Left hindlimb (tissue), 1 donor: ENCODE measurements at places on chromosomes 5 and 9.

- no peak for DNase-seq
Measured at GRCh38 chr5:10457682-10458574, 16.2 kb downstream of the ROPN1L start.

DNA sequence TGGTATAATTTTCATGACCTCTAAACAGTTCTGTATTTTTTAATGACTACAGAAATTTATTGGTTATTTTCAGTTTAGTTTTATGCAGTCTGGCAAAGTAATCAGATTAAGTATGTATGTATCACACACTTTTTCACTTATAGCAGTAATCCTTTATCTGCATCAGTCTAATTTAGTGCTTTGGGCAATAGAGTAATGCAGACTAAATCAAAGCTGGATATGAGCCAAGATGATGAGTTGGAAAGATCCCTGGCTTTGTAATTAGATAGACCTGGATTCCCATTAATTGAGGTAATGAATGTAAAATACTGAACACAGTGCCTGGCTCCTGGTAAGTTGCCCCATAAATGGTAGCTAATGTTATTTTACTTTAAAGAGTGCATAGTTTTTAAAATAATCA lies 215.4 kb upstream of the TLX3 start:
- no peak for DNase-seq

- no peak for DNase-seq
Measured at GRCh38 chr9:89632192-89632733, 27.5 kb downstream of the GADD45G start.

- DNase-seq = no peak
Measured at GRCh38 chr5:136141561-136141960, 8.9 kb downstream of the SMAD5 start.

DNA sequence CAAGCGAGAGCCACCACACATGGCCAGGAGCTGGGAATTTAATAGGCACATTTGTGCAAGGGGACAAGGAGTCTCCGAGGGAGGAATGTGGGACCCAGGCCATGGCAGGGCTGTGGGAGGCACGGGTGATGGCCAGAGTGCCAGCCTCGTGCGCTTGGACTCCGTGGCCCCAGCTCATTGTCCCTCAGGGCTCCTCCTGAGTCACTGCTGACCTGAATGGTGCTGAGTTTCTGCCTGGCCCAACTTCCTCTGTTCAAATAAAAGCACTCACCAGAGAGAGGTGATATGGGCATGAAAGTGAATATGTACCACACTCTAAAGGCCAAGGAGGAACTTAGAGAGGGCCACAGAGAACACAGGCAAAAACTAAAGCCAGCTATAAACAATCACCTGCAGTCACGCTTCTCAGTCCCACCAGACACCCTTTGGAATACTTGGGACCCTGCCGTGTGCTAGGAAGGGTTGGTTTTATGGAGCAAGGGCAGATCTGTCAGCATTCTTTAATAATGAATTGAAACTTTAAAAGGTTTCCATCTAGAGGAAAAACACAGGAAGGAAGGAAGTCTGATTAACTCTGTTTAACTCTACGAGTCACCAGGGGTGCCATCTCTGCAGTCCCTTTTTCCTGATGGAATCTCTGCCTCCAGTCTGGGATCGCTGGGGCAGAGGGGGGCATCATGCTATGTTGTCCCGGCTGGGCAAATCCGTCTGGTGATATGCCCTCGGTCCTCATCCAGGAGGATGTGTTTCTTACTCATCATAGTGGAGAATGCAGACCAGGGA lies 25.1 kb upstream of the UBE2QL1 start:
- no peak for DNase-seq

GRCh38 chr5:77844623-77845323 lies 68.6 kb upstream of the TBCA start:
- peak; percentile 40 for DNase-seq

DNA sequence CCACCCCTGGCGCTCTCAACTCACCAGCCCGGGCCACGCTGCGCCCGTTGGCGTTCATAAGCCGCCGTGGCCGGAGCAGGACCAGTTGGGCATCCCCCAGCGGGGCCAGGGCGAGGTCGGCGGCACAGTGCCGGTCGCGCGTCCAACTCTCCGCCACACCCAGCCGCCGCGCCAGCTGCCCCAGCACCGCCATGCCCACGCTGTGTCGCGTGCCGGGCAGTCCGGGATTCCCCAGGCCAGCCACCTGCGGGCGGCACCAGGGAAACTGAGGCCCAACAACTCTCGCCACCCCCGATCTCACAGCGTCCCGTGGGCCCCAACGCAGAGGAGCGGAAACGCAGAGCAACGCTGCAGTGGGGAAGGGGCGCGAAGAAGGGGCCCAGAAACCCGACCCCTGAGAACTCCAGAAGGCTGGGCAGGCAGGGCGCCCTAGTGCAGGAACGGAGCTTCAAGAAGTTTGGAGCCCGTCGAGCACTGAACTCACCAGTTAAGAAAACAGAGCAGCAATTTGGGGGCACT lies 453 bp downstream of the PTRH1 start:
- no peak for DNase-seq

GRCh38 chr5:24649531-24649930 lies 4.8 kb upstream of the CDH10 start:
- DNase-seq = no peak

DNA sequence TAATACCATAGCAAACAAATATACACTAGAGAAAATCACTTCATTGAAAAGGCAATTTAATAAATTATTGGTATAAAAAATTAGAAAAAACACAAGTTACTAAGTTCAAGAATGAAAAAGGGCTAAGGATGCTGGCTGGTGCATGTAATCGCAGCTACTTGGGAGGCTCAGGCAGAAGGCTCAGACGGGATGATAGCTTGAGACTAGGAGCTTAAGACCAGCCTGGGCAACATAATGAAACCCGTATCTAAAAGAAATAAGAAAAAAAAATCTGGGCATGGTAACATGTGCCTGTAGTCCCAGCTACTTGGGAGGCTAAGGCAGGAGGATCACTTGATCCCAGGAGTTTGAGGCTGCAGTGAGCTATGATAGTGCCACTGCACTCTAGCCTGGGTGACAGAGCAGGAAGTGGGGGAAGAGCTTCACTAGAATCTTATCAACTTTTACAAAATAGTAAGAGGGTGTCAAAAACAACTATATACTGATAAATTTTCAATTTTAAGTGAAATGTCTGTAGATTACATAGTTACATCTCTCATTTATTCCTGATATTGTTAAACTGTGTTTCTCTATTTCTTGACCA lies 42.2 kb upstream of the PPP2CA start:
- no peak for DNase-seq

- no peak for DNase-seq
Measured at GRCh38 chr5:56415356-56415765, 182.2 kb upstream of the ANKRD55 start.

GRCh38 chr9:23824830-23825591 lies 1.0 kb downstream of the ELAVL2 start:
- peak; percentile 65 for DNase-seq

DNA sequence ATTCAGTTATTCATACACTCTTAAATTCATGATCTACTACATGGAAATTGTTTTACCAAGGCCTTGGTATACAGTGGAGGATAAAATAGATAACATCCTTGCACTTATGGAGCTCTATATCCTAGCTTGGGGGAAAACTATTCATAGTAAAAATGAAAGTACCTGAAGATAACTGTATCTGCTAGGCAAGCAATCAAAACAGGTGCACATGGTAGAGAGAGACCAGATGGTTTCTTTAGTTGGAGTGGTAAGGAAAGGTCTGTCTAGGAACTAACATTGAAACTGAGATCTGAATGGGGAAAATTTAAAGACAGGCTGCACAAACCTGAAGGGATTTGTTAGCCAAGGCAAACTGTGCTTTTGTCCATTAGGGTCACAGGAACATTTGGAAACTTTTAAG lies 11.1 kb upstream of the SLCO4C1 start:
- DNase-seq = no peak

GRCh38 chr9:121285835-121286687 lies 18.1 kb downstream of the GSN start:
- DNase-seq = peak; percentile 66

- DNase-seq = no peak
Measured at GRCh38 chr9:137198051-137198901, 2.3 kb downstream of the TPRN start.

- DNase-seq = no peak
Measured at GRCh38 chr5:146009020-146009419, 72.6 kb downstream of the SH3RF2 start.

DNA sequence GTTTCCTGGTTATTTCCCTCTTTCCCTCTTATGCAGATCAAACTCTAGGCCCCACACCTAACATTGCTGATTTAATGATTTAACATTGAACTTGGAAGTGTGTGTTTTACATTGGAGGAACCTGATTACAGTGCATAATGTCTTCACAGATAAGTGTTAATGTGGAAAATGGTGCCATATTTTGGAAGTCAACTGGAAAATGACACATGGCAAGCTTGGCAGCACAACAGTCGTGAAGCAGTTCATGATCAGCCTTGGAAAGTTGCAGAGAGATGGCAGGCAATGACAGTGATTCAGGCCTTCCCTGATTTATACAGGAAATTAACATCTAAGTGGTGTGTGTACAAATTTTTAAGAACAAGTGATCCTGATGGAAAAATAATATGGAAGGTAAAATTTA lies 80.0 kb upstream of the CTNND2 start:
- DNase-seq = no peak

DNA sequence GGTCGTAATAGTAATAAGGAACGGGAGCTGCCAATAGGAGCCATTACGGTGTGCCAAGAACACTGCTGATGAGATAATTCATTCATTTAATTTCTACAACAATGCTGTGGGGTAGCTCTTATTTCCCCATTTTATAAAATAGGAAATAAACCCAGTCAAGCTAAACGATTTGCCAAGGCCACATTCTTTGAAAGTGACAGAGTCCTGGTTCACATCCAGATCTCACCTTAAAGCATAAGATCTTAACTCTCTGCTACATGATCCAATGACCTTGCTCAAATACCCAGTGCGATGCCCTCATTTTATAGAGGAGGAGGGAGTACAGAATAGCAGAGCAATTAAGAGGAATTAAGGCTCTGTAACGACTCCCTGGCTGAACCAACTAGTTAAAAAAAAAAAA lies 5.0 kb downstream of the PDE6A start:
- DNase-seq = no peak

GRCh38 chr9:34124926-34125325 lies 1.6 kb downstream of the DCAF12 start:
- no peak for DNase-seq

GRCh38 chr5:142834504-142834903 lies 64.3 kb downstream of the ARHGAP26 start:
- no peak for DNase-seq

GRCh38 chr5:149442563-149443182 lies 63.6 kb upstream of the IL17B start:
- DNase-seq = peak; percentile 81

DNA sequence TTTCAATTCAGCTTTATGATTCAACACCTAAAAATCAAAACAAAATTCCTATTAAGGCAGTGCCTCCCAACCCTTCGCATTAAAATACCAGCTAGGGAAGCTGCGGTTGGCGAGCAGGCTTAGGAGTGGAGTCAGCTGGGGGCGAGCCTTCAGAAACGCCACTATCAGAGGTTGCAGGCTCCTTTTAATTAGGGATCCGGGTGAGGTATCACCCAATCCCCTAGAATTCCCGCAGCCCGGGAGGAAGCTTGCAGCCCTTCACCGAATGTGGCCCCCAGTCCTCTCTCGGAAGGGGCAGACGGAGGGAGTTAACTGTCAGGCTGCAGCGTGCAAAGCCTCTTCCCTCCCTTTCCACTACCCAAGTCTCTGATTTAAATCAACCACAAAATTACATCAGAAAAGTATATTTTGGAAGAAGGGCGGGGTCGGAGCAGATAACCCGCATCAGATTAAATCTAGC lies 1.7 kb downstream of the STC2 start:
- DNase-seq = no peak

DNA sequence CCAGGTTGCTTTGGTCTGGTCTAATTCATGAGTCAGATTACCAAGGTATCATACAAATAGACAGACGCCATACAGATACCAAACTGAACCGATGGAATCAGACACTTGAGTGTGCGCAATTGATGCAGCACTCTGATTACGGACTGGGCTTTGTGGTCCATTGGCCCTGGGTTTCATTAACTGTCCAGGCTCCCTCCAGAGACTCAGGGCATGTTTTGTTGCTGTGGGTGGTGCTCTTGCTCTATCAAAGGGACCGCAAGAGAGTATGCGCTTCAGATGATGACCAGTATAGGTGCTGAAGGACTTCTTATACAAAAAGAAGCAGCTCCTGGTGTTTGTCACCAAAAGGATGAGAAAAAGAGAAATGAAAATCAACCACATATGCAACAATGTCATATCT lies 36.9 kb upstream of the ANKRD55 start:
- no peak for DNase-seq

- no peak for DNase-seq
Measured at GRCh38 chr5:142292808-142293207, 32.0 kb downstream of the SPRY4 start.

DNA sequence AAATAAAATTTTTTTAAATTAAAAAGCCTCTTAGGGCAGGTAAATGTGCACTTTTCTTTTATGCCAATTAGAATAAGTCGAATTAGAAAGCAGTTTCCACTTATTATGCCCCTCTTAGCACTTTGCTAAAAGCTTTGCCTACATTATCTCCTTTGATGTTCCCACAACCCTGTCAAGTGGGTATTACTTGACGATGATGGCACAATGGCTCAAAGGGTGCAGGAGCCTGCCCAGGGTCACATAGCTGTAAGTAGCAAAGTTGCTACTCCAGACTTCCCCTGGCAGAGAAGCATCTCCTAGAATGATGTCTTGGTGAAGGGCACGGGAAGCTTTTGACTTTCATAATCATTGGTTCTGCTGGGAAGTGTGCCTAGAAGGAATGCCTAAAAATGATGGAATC lies 18.4 kb upstream of the IQGAP2 start:
- no peak for DNase-seq

DNA sequence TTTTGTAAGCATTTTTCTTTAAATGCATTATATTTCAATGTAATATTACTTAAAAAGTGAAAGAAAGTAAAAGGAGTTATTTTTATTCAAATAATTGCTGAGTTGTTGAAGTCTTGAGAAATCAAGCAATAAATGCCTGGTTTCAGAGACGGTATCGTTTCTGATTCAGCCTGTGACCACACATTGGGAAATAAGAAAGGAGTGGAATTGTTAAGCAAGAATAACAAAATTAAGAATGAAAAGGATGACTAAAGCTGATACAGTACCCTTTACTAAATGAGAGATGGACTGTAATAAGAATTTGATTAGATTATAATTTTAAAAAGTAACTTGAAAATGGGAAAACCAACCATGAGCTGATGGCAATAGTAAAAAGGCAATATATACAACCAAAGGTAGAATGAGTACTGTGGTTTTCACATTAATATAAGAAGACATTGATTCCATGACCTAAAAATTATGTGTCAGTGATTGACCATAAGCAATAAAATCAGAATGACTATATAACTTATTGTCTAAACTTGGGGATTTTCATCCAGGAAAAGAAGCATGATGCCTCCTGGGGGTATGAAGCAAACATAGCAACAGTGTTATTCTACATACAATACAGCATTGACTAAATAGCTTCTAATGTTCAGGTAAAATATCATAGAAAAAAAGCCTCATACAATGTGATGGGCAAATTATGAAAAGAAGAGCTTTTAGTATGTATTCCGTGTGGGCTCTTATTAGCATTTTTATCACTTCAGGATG lies 101.9 kb upstream of the PRDM9 start:
- no peak for DNase-seq

- no peak for DNase-seq
Measured at GRCh38 chr5:57221049-57221568, 47.2 kb downstream of the GPBP1 start.

GRCh38 chr5:74040065-74040551 lies 414.1 kb downstream of the ARHGEF28 start:
- peak; percentile 65 for DNase-seq
